Left colon (tissue), 2 donors: ENCODE measurements at places on chromosomes 1 and 21. TPM values are rescaled to one million over a fixed set of nuclear protein-coding genes. Genes with fewer than 3 reads are reported as not detected.

The PLA2G2C gene
- total RNA-seq, result 0.28 TPM

The NBPF8 gene
- total RNA-seq, result 3.5 TPM

The MSTO1 gene
- total RNA-seq, result 19.6 TPM

- DNase-seq, result no peak
Measured at GRCh38 chr1:178580096-178580495, 67.2 kb downstream of the TEX35 start.

- no peak for DNase-seq
Measured at GRCh38 chr1:36532810-36533401, 50.2 kb upstream of the CSF3R start.

DNA sequence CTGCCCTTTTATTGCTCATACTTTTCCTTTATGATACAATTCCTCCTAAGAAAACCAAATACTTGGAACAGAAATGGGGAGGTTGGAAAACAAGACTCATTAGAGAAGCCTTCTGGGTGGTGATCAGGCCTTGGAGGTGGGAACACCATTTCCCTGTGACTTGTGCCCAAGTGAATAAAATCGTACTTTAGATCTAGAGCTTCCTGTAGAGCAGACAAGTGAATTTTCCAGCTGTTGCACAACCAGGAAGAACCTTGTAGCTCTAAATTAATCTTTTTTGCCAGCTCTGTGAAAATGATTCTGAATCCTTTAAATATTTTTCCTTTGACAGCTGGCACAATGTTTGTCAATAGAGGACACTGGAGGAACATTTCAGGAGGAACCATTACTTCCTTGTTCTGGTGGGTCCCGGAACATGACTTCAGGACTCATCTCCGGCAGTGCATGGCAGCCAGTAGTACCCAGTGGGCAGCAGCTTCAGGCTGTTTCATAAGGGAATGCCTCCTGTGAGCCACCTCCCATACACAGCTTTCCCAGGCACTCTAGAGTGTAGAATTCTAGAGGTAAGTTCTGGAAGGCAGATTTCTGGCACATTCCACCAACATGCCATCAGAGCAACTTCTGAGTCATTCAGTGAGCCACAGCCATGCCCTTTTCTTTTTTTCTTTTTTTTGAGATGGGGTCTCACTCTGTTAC is 5.5 kb upstream of the SNAPIN start:
- DNase-seq, result no peak

DNA sequence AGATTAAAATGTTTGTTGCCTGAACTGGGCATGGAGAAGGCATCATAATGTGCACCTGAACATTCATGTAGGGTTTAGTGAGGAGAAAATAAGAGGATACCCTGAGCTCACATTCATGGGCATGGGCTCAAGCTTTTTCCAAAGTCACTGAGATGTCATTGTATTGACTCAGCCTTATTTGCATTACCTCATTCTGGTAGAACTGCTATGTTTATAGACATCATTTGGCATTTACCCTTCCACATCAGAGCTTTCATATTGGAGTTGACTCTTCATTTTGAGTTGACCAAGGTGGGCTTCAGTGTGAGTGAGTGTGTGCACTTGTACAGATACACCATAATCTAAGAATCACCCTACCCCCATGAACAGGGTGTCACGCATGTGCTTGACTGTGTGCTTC is 143.2 kb downstream of the PBX1 start:
- no peak for DNase-seq

DNA sequence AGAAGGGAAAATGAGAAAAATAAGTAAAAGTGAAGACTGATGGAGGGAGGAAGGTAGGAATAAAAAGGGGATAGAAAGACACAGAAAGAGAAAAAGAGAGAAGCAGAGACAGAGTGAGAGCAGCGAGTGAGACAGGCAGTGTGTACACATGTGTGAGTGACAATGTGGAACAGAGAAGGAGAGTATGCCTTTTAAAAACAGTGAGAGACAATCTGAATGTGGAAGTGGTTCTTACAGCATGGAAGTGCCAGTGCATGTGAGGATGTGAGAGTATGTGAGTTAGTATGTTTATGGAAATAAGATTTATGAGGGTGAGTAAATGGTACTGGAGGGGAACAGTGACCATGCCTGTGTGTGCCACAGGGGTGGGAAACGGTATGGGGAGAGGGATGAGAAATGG is 1.2 kb downstream of the NEGR1 start:
- DNase-seq, result no peak

DNA sequence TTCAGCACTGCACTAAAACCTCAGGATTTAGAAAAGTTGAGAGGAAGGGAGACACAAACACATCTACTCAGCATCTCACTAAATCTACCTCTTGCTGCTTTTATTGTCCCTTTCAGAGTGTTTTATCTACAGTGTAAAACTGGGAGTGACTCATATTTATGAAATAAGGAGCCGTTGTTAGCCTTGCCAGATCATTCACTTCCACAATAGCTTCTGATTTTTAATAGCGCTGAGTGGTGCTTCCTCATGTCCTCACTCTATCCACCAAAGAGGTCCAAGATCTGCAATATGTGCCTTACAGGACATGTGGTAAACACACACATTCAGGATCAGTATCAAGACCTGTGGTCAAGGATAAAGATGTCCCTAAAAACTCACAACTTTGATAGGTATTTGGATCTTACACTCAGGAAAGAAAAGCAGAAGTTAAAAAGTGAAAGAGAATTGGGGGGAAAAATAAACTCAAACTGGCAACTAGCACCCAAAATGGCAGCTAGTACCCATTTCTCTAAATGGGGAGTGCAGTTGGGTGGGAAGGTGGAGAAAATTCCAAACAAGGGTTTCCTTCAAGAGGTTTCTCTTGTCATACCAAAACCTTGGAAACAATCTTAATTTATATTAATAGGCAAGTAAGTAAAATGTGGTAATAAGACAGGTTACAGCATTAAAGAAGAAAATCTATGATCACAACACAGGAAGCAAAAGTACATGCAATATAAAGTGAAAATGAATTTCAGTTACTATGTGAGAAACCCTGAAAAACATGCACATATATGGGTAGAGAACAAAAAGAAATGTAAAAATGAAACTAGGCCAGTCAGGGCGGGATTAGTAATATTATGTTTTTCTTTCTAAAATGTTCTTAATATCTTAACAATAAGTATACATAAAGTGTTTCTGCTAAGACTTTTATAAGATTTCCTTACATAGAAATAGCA is 15.9 kb downstream of the DUSP10 start:
- DNase-seq, result no peak

DNA sequence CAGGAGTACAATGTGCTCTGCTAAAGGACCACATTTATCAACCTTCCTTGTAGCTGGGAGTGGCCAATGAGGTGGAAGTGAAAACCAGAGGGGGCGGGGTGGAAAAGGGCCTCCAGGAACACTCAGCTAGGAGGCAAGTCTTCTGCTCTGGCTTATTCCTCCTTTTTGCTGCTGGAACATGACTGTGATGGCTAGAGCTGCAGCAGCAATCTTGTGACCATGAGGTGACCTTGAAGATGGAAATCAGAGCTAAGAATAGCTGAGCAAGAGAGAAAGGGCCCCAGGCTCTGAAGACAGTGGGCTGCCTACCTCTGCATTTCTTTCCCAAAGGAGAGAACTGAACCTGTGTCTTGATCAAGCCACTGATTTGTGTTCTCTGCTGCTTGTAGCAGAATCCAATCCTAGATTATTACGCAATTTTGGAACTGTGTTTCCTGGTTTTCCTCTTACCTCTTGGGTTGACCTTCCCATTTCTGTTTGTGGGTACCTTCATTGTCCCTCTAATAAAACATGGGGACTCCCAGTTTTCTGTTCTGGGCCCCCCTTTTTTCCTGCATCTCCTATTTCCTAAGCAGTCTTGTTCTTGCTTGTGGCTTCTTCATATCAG is 36.4 kb upstream of the WNT4 start:
- DNase-seq, result no peak

GRCh38 chr21:35593000-35593502 is 467.3 kb downstream of the SETD4 start:
- DNase-seq, result no peak

DNA sequence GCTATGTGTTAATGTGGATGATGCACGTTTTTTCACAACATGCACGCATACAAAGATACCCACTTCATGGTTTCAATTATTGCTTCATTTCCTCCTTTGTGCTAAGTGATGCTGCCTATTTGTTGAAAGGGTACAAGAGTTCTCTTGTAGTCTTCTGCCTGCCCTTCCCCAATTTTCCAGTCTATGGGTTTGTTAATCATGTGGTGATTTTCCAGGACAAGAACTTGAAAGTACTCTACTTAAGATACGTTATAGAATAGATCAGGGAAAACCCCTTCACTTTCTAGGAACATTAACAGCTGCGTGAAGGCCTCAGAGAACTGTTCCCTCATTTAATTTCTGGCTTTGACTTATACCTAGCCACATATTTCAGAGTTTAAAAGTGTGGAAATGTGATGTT is 52.1 kb upstream of the SLC44A3 start:
- DNase-seq, result no peak

GRCh38 chr1:185207170-185207569 is 50.2 kb downstream of the SWT1 start:
- DNase-seq, result no peak

DNA sequence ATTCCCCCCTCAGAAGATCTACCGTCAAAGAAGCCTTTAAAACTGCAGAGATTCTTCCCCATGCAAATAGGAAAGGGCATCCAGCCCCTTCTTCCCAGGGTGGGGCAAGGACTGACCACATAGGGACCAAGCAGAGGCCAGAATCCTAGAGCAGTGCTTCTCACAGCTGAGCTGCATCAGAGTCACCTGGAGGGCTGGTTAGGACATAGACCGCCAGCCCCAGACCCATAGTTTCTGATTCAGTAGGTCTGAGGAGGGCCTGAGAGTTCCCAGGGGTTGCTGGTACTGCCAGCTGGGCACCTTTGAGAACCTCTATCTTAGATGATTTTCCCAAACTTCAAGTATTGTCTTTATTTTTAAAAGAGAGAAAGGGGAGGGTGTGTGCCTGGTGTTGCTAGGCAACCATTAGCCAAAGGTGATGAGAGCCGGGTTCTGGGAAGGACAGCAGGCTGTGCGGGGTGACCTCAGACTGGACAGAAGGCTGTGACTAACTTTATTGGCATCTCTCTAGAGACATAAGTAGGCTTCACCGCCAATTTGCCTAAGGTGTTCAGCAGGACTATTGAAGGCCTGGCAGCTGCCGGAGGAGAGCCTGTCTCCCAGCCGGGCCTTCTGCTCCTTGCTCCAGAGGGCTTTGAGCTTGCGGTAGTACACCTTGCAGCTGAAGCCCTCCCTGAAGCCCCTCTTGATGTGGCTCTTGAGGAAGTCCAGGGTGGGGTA is 3.0 kb downstream of the SPATA46 start:
- no peak for DNase-seq

DNA sequence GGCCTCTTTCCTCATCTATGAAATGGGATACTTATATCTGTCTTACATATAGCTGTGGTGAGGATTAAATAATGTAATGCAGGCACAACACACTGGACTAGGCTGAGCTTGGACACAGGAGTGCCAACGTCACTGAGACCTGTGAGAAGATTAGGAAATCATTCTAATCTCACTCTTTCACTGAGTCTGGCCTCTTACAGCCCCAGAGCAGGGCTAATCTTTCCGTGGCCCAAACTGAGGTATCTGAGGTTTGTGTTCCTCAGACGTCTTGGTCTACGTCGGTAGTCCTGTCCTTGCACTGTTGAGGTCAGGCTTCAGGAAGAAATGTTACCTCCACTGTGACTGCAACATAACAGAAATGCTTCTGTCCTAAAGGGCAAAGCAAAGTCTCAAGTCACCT is 22.6 kb upstream of the A3GALT2 start:
- no peak for DNase-seq
